Activated T-helper 1 cell treated with anti-CD3 and anti-CD28 coated beads, Interleukin-12 subunit alpha, Interleukin-12 subunit beta, Interleukin-2, Interleukin-4 antibody, amounts not matched to agents 30 ng/mL and 10 ng/mL and 1 ng/mL, durations not matched to agents 14 hours and 24 hours and 36 hours (primary cell): ENCODE measurements at places on chromosomes 1 and 21. TPM values are rescaled to one million over a fixed set of nuclear protein-coding genes. Genes with fewer than 3 reads are reported as not detected.

PTPN7 gene
- total RNA-seq: 584 and 597 TPM in 2 replicates

SELE gene
- not detected in 2 replicates for total RNA-seq

DNA sequence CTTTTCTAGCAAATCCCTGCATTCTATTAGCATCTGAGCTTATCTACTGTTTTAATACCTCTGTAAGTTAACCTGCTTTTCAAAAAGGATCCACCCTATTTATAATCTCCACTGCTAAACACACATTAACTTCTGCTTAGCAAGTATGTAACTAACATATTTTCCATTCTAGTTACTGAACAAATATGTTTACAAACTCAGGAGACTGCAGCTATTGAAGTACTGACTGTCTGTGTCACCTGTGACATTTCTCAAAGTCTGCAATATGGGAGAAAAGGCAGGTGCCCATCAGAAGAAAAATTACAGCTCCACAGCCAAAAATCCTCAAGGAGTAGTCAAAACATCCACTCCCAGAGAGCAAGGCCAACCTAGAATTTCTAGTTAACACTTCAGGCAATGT, 88.3 kb downstream of the JAK1 start:
- no peak overlapping the region for H3K27ac ChIP-seq
- H3K4me3 ChIP-seq: peak overlapping the region; percentile 16
- DNase-seq: no peak
- peaks cover 66% of the 10 kb centered on the region for H3K4me1 ChIP-seq

GRCh38 chr1:228305721-228306152, 97.9 kb downstream of the OBSCN start:
- H3K27me3 ChIP-seq: no peaks in the 10 kb centered on the region
- no peak overlapping the region for H3K4me3 ChIP-seq
- peaks cover 5% of the 10 kb centered on the region for H3K36me3 ChIP-seq
- DNase-seq: no peak

SPRR1B gene
- total RNA-seq: not detected in 2 replicates

- no peak overlapping the region for H3K27ac ChIP-seq
- H3K27me3 ChIP-seq: no peaks in the 10 kb centered on the region
- H3K36me3 ChIP-seq: no peaks in the 10 kb centered on the region
- H3K4me3 ChIP-seq: no peak overlapping the region
Measured at GRCh38 chr1:221188458-221188857, 309.2 kb downstream of the HLX start.

SLFNL1 gene
- 0.18 TPM in 1 of 2 replicates, not detected in the other for total RNA-seq

DNA sequence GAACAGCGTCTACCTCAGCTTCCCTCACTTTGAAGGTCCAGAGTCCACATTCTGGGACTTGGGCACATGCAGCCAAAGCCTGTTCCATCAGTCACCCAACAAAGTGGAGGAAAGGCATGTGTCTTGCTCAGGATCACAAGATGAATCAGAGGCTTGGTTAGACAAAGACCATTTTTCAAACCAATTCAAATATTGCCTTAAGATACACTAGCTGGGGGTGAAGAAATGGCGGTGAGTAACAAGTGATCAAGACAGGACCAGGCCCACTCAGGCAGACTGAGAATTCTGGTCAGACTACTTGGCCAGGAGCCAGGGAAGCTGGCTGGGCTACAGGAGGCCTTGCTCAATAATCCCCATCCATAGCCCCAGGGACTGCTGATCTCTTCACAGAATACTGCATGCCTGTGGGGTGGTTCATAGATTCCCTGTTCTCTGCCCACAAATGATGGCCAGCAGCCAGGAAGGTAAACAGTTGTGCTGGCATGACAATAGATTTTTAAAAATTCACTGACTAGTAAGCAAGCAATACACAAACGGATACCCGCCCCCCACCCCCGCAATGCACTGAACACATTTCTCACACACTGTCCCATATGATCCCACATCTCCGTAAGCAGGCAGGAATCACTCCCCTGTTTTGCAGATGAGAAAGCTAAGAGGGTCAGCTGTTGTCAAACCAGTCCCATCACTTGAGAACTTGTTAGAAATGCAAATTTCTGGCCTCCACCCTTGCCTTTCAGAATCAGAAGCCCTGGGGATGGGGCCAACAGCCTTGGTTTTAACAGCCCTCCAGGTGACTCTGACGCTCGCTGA, 27.2 kb downstream of the ERI3 start:
- H3K4me3 ChIP-seq: no peak overlapping the region
- DNase-seq: no peak
- H3K27me3 ChIP-seq: no peaks in the 10 kb centered on the region
- peaks cover 4% of the 10 kb centered on the region for H3K36me3 ChIP-seq
- H3K4me1 ChIP-seq: no peaks in the 10 kb centered on the region

- no peaks in the 10 kb centered on the region for H3K27me3 ChIP-seq
- no peaks in the 10 kb centered on the region for H3K4me1 ChIP-seq
- no peak for DNase-seq
- no peak overlapping the region for H3K4me3 ChIP-seq
Measured at GRCh38 chr1:185144233-185144632, 12.5 kb downstream of the TRMT1L start.

GIPC2 gene
- total RNA-seq: 0.05 TPM in 1 of 2 replicates, not detected in the other

- H3K4me1 ChIP-seq: peaks cover 27% of the 10 kb centered on the region
- H3K27ac ChIP-seq: no peak overlapping the region
- H3K36me3 ChIP-seq: peaks cover 8% of the 10 kb centered on the region
- DNase-seq: no peak
Measured at GRCh38 chr1:180505732-180506335, 3.5 kb upstream of the ACBD6 start.

DNA sequence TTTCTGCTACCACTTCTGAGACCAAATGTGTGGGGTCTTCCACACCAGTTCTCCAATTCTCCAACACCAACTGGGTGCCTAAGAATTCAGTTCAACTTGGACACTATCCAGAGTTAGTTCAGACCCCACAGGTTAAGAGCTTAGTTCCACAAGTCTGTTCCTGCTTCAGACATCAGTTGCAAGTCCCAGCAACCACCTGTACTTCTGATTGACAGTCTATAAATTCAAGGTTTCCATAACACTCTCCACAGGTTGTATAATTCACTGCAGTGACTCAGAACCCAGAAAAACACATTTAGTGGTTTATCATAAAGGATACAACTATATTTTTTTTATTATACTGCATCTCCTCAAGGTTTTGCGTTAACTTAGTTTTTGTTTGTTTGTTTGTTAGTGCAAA, 18.7 kb downstream of the AK5 start:
- H3K27ac ChIP-seq: no peak overlapping the region
- no peak overlapping the region for H3K4me3 ChIP-seq
- DNase-seq: no peak
- H3K27me3 ChIP-seq: no peaks in the 10 kb centered on the region

FAM177B gene
- total RNA-seq: 0.49 TPM in 1 of 2 replicates, not detected in the other

GRCh38 chr1:9406111-9406510, 113.4 kb downstream of the SPSB1 start:
- H3K36me3 ChIP-seq: no peaks in the 10 kb centered on the region
- H3K27me3 ChIP-seq: peaks cover 19% of the 10 kb centered on the region
- H3K27ac ChIP-seq: peak overlapping the region; percentile 0
- H3K4me1 ChIP-seq: peaks cover 12% of the 10 kb centered on the region
- no peak overlapping the region for H3K4me3 ChIP-seq

- H3K27me3 ChIP-seq: peaks cover 3% of the 10 kb centered on the region
- H3K4me1 ChIP-seq: no peaks in the 10 kb centered on the region
Measured at GRCh38 chr1:30885570-30886522, 22.7 kb downstream of the SDC3 start.

GRCh38 chr1:18398791-18399530, 81.8 kb upstream of the KLHDC7A start:
- DNase-seq: no peak
- no peak overlapping the region for H3K4me3 ChIP-seq
- H3K27ac ChIP-seq: no peak overlapping the region
- H3K4me1 ChIP-seq: no peaks in the 10 kb centered on the region
- H3K36me3 ChIP-seq: no peaks in the 10 kb centered on the region
- H3K27me3 ChIP-seq: peaks cover 4% of the 10 kb centered on the region

DNA sequence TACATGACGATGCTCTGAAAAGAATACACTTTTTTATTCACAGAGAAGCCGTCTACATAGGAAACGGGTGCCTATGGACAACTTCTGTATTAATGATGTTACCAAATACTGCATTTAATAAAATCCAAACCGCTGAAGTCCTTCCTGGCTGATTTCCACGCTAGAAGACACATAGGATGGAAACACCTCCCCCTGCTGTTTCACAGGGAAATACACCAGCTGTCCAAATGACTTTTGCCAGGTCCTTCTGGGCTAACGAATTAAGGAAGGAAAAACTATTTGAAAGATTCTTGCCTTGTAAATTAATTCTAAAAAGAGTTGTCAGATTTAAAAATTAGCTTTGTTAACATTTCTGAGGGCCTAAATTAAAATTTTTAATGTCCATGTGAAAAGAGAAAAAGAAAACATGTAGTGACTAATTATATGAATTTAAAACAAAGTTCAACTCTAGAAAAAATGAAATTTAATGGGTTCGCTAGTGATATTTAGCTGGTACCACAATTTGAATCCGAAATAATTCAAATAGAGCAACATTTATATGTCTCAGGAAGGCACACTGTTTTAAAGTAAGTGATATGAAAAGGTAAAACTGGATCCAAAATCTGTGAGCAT, 146.0 kb downstream of the RERE start:
- H3K4me1 ChIP-seq: peaks cover 49% of the 10 kb centered on the region
- DNase-seq: no peak
- no peak overlapping the region for H3K27ac ChIP-seq

KIAA0040 gene
- 43.8 and 45.6 TPM in 2 replicates for total RNA-seq

DNA sequence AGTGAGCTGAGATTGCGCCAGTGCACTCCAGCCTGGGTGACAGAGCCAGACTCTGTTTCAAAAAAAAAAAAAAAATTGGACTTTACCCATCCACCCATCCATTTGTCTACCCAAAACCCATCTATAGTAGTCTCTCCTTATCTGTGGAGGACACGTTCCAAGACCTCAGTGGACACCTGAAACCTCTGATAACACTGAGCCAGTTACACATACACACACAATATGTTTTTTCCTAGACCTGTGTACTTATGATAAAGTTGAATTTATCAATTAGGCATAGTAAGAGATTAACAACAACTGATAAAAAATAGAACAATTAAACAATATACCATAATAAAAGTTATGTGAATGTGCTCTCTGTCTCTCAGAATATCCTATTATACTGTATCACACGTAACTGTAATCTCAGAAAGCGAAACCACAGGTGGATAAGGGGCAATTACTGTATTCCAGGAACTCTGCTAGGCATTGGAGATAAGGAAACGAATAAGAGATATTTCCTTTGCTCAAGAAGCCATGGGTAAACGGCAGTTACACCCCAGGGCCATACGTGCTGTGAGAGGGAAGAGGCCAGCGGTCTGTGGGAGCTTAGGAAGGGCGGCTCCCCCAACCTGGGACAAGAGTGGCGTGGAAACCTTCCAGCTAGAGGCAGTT, 84.2 kb upstream of the DISP3 start:
- no peak overlapping the region for H3K4me3 ChIP-seq
- no peak for DNase-seq
- no peak overlapping the region for H3K27ac ChIP-seq
- no peaks in the 10 kb centered on the region for H3K36me3 ChIP-seq

- H3K27me3 ChIP-seq: no peaks in the 10 kb centered on the region
- H3K27ac ChIP-seq: no peak overlapping the region
- no peak for DNase-seq
- H3K4me3 ChIP-seq: no peak overlapping the region
Measured at GRCh38 chr21:46006547-46007491, 25.2 kb downstream of the COL6A1 start.

CFAP107 gene
- not detected in 2 replicates for total RNA-seq

ZNF593OS gene
- total RNA-seq: not detected in 2 replicates

LRRN2 gene
- not detected in 2 replicates for total RNA-seq

ANGPTL1 gene
- total RNA-seq: not detected in 2 replicates

DNA sequence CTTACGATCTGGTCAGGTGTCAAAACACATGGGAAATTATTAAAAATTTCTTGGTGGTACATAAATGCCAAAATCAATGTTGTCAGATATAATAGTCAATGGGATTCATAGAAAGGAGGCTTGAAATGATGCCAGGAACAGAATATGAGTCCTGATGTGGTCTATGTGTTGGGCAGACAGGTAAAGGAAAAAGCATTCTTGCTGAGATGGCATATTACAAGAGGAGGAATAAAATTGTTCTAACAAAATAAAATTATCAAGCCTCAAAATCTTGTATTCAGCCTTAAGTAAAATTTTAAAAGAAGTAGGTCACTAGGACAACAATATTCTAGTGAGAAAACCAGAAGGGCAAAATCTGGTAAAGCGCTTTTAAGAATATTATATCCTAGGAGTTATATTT, 30.9 kb upstream of the EDEM3 start:
- peaks cover 15% of the 10 kb centered on the region for H3K36me3 ChIP-seq
- no peaks in the 10 kb centered on the region for H3K4me1 ChIP-seq
- H3K27me3 ChIP-seq: peaks cover 2% of the 10 kb centered on the region
- DNase-seq: no peak

DNA sequence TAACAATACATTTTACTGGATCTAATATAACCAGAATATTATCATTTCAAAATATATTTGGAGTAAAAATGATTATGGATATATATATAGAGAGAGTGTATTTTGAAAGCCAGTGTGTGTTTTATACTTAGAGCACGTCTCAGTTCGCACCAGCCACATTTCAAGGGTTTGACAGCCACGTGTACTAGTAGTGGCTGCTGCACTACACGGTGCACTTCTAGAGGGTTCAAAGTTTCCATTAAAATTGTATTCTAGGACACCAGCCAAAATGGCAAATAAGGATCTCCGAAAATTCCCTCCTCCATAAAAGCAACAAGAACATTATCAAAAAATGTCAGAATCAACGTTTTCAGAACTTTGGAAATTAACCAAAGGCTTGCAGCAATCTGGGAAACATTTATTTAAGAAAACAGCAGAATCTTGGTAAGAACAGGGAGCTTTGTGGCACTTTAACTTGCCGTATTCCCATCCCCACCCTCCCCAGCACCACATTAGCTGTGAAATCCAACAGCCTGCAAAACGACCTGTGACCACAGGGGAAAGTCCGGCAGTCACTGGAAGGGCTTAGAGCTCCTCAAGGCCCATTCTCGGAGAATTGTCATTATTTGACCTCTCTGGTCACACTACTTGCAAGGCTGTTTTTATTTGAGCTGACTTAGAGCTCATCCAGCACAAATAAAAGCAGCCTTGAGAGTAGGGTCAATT, 33.5 kb upstream of the MRPS6 start:
- H3K4me1 ChIP-seq: no peaks in the 10 kb centered on the region
- peaks cover 9% of the 10 kb centered on the region for H3K27me3 ChIP-seq
- DNase-seq: no peak
- H3K27ac ChIP-seq: no peak overlapping the region

- peak overlapping the region; percentile 64 for H3K4me3 ChIP-seq
- H3K4me1 ChIP-seq: peaks cover 18% of the 10 kb centered on the region
- H3K36me3 ChIP-seq: peaks cover 12% of the 10 kb centered on the region
- DNase-seq: no peak
Measured at GRCh38 chr1:179129702-179130473, 48.0 kb downstream of the TOR3A start.

NTMT2 gene
- not detected in 2 replicates for total RNA-seq

DDR2 gene
- total RNA-seq: 0.44 and 0.66 TPM in 2 replicates

GRCh38 chr21:45874716-45875415, 106.7 kb upstream of the COL6A1 start:
- no peaks in the 10 kb centered on the region for H3K4me1 ChIP-seq
- H3K27ac ChIP-seq: no peak overlapping the region
- H3K27me3 ChIP-seq: peaks cover 8% of the 10 kb centered on the region
- no peak for DNase-seq
- H3K4me3 ChIP-seq: no peak overlapping the region

- peaks cover 22% of the 10 kb centered on the region for H3K36me3 ChIP-seq
- no peak overlapping the region for H3K27ac ChIP-seq
- H3K27me3 ChIP-seq: peaks cover 4% of the 10 kb centered on the region
- peaks cover 75% of the 10 kb centered on the region for H3K4me1 ChIP-seq
Measured at GRCh38 chr1:205809942-205810345, 3.1 kb downstream of the SLC41A1 start.

DNALI1 gene
- not detected in 2 replicates for total RNA-seq

OR2M7 gene
- not detected in 2 replicates for total RNA-seq

- no peaks in the 10 kb centered on the region for H3K27me3 ChIP-seq
- DNase-seq: no peak
- H3K4me3 ChIP-seq: no peak overlapping the region
- no peak overlapping the region for H3K27ac ChIP-seq
- H3K4me1 ChIP-seq: no peaks in the 10 kb centered on the region
Measured at GRCh38 chr1:189620471-189620870, 857.2 kb downstream of the BRINP3 start.
